ENCODE measurements at places on chromosomes 3 and 15.

GRCh38 chr3:12442654-12443501 is 41.4 kb upstream of the TSEN2 start:
- no peak for DNase-seq

- no peak for DNase-seq
These were observed 304.8 kb downstream of the CTNNB1 start for GRCh38 chr3:41503998-41504623.

GRCh38 chr3:72634128-72634527 is 214.1 kb downstream of the SHQ1 start:
- DNase-seq = no peak

GRCh38 chr3:111616417-111617105 is 21.4 kb upstream of the ZBED2 start:
- DNase-seq = peak; percentile 73

DNA sequence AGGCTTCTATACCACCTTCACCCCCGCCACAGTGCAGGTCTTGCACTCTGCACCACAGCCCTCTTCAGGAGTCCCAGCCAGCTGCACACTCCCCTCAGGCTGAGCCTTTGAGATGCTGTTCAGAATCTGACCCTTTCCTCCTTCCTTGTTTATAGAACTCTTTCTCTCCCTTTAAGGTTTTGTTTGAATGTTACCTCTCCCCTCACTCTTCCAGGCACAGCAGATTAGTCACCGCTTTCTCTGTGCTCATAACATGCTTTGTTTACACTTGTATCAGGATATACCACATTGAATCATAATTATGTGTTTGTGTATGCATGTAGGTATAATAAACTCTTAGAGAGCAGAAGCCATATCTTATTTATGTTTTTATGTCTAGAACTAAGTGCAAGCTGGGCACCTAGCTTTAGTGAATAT is 168.4 kb upstream of the BCL6 start:
- no peak for DNase-seq

- DNase-seq = no peak
These were observed 12.8 kb upstream of the RFT1 start for GRCh38 chr3:53142986-53143385.

GRCh38 chr15:68113751-68114150 is 59.6 kb downstream of the PIAS1 start:
- DNase-seq = no peak

- DNase-seq = no peak
These were observed 23.6 kb upstream of the RAB7A start for GRCh38 chr3:128702391-128702790.

DNA sequence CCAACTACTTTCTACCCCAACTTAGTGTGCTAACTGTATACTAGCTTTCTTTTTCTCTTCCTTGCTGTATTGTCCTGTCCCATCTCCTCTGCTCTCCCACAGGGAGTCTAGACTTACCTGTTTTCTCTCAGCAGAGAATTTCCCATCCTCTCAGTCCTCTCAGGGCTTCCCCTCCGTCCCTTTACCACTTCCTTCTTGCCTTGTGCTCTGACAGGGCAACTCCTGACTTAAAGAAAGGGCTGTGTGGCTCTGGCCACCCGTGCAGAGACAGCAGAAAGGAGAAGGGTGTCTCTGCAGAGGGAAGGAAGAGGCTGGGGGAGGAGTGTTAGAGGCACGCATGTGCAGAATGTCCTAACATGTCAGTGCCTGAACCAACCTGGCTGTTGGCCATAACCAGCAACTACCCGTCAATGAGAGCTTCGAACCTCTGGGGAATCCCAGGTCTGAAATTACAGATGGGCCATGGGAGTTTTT is at the start of gene GCSAM:
GCSAM (minus strand) TSS at position 274 of the 474 bp plus-strand sequence; CDS start at position 146, 128 bp downstream.
- peak; percentile 71 for DNase-seq

DNA sequence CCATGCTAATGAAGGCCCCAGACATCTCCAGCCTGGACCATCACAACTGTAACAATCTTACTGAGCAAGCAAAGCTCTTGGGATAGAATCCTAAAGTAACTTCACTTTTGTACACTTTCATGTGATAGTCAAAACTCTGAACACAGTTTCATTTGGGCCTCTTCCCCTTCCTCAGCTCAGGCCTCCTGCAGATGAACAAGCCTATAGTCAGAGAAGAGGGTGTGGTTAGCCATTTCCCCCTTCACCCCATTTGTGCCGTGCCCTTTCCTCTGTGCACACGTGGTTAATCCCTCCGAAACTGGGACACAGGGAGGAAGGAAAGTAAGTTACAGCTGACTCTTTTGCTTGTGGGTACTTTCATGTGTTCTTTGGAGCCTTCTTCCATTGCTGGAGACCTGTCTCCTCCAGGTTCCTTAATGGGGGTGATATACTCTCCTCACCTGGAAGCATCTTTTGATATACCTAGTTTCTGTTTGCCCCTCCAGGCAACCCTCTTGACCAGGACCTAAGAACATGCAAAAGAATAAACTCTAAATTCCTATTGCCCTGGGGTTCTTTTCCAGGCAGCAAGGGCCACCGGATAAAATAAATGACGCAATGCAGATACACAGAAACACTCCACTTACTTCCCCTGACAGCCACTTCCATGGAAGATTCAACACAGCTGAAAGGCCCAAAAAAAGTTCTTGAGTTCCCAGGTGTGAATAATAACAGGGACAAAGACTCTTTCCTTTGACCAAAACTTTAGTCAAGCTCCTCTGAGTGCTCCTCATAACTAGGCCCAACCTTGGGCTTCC is 29.6 kb upstream of the CSTA start:
- peak; percentile 34 for DNase-seq

DNA sequence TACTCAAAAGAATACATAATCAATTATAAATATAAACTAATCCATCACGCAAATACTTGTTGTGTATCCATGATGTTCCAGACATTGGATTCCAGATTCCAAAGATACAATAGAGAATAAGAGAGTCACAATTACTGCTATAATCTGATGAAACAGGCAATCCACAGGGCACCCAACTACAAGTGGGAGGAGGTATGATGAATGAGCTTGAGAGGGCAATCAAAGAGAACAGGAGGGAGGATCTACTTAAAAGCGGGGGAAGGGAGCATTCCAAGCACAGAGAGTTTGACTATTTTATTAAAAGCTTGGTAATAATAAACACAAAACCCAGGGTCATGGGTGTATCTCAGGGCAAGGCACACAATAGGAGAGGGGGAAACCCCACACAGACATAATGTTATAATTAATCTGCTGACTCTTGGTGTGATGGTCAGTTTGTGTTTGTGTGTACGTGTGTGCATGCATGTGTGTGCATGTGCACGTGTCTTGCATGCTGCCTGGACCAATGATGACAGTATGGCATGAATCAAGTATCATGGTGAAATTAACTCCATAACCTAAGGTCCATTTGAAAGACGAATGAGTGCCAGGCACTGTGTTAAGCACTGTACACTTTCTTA is 325.4 kb upstream of the WNT5A start:
- DNase-seq = no peak

DNA sequence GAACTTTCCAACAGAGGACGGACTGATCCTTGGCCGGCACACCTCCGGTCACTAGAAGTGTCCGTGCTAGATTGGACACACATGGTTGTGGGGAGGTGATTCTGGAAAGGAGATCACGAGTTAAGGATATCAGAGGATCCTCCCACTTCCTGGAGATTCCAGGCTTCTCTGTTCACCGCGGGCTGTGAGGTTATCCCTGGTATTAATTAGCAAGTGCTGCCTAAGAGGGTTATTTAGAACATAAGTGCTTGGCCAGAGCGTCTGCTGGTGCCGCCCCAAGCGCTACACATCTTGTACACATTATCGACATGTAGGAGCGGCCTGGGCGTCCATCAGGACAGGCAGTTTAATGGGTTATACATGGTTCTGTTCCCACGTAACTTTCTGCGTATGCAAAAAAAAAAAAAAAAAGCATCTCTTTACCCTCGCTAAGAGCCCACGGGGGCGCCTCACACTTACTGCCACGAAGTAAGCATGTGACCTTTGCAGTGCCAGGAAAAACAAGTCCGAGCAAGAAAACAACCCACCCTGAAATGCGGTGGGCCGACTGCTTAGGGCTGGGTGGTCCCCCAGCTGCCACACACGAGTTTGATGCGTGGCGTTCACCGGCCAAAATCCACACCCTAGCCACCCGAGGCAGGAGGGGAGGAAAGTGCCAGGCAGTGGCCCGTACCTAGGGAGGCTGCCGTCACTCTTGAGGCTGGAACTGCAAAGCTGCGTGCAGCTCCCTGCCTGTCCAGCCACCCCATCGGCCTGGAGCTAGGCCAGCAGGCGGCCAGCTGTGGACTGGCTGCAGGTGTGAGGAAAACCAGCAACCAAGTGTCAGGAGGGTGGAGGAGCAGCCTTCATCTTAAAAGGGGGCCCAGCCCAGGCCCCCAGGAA is 78.0 kb downstream of the CPN2 start:
- no peak for DNase-seq

DNA sequence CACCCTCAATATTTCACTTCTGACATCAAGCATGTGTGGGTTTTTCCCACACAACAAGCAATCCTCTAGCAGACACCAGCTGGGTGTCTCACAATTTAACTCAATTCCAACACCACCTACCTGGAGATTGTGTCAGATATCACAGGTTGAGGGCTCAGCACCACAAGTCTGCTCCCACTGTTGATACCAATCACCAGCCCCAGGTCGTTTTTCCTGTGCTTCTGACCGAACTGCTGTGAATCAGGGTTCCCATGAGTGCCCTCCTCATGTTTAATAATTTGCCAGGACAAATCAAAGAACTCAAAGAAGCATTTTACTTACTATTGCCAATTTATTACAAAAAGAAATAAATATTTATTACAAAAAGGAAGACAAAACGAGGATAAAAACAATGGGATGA is 25.0 kb upstream of the PRR20G start:
- no peak for DNase-seq

DNA sequence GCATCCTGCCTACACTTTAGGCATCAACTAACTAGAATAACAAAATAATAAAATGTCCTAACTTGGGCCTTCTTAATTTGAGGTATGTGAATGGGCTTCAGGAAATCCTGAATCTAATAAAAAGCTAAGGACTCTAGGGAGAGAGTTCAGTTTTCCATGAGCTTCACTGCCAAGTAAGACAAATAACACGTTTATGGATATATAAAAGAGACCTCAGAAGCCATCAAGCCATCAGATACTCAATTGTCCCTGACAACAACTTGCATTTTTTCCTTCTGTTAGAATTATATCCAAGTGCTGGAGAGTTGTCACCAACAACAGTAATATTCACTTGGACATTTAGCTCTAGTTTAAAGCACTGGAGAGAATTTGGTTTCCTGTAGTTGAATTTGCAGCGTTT is 102.4 kb upstream of the IGSF10 start:
- DNase-seq = no peak

GRCh38 chr3:45785605-45786150 is 10.7 kb downstream of the SLC6A20 start:
- DNase-seq = no peak

- no peak for DNase-seq
These were observed 66.9 kb downstream of the KLF13 start for GRCh38 chr15:31393444-31394091.

GRCh38 chr3:30492322-30493192 is 113.8 kb upstream of the TGFBR2 start:
- no peak for DNase-seq

DNA sequence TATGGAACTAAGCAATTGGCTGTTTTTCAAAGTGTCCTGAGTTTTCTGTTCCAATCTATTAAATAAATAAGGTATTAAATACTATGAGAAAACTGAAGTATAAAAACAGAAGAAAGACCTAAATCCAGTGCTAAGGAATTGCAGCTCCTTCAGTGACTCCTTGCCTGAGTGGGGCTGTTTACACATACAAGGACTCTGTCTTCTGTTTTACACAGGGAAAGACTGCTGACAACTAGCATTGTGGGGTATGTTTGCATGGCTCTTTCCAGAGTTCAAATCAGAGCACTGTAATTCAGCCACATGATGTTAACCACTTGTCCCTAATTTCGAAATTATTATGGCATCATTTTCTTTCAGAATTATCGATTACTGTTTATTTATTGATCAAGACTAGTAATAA is 31.3 kb upstream of the MEIS2 start:
- DNase-seq = no peak

DNA sequence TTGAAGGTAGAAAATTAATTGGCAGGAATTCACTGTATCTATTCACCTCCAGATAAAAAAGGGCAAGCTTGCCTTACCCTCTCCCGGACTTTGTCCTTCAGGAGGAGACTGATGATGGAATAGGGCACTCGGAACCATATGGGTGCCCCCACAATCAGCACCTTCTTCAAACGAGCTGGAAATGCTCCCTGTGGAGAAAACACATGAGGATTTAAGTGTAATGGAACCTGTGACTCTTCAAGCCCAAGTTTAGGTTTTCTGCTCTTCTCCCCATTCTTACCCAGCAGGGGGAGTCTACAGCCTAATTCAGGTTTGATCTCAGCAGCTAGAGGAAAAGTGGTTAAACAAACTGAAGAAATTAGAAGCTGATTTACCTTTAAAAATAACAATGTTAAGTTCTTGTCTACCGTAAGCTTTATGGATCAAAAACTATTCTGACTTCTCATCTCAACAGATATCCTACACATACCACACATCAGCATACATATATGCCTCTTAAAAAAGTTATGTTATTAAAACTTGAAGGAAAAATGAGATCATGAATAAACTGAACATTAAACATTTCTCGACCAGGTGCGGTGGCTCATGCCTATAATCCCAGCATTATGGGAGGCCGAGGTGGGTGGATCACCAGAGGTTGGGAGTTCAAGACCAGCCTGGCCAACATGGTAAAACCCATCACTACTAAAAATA is 57.5 kb upstream of the SIN3A start:
- peak; percentile 43 for DNase-seq

DNA sequence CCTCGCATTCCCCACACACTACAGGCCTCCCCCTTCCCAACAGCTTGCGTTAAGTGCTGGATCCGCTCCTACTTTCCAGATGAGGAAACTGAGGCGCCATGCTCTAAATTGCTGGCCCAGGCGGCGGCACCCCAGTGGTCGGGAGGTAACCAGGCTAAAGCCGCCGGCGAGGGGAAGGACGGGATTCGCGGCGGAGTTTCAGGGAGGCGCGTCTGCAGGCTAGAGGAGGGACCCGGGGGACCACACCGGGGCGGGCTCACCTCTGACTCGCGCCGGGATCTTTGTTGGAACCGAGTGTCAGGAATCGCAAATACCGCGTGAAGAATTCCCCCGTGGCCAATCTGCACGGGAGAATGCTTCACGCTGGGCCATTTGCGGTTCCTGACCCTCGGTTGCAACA is 24.6 kb upstream of the PTPN23 start:
- DNase-seq = no peak

DNA sequence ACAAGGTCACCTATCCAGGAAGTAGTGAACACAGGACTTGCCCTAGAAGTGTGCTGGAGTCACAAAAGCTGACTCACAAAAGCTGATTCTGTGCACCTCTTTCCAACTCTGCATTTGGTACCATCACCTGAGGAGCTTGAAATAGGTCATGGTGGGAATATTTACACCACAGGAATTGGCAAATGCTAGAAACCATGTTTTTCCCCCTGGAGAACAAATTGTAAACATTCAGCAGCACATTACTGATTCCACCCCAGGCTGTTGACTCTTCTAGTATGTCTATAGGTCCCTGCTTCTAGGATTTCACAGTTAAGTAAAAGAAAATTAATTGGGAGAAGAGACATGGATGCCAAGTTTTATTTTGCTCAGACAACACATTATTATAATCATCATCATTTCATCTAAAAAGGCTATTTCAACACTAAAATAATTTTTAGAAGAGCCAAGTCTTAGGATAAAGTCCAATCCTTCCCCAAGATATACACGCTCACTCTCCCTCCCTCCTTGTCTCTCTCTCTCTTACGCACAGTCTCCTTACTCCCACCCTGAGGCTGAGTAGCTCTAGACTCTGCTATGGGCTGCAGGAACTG is 24.7 kb downstream of the CACNA2D2 start:
- no peak for DNase-seq

All from activated naive CD4-positive, alpha-beta T cell treated with anti-CD3 and anti-CD28 coated beads, Interleukin-2, amount 10 ng/mL, durations not matched to agents 7 days and 5 days (primary cell).